ENCODE measurements at places on chromosomes 3 and 15.
A peak's percentile ranks its signal among the peaks of the same experiment; 100 is the strongest.

DNA sequence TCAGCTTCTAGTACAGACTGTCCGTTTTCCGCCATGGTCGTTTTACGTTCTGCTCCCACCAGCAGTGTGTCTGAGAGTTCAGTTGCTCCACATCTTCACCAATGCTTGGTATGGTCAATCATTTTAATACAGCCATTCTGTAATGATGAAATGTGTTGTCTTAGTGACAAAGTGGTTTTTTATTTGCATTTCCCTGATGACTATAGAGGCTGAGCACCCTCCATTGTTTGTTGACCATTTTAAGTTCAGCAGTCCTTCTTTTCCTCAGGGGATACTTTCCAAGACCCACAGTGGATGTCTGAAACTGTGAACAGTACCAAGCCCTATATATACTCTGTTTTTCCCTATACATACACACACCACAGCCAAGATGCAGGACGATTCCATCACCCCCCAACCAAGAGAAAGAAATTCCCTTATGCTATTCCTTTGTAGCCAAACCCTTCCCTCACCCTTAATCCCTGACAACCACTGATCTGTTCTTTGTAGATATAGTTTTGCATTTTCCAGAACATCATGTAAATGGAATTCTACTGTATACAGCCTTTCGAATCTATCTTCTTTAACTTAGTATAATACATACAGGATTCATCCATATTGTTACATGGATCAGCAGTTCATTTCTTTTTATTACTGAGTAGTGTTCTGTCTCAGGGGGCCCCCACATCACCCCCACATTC lies 55.9 kb downstream of the C3orf20 start:
- DNase-seq: no peak

- no peak for DNase-seq
These were observed 123.7 kb upstream of the CLSTN2 start for GRCh38 chr3:139811331-139811730.

DNA sequence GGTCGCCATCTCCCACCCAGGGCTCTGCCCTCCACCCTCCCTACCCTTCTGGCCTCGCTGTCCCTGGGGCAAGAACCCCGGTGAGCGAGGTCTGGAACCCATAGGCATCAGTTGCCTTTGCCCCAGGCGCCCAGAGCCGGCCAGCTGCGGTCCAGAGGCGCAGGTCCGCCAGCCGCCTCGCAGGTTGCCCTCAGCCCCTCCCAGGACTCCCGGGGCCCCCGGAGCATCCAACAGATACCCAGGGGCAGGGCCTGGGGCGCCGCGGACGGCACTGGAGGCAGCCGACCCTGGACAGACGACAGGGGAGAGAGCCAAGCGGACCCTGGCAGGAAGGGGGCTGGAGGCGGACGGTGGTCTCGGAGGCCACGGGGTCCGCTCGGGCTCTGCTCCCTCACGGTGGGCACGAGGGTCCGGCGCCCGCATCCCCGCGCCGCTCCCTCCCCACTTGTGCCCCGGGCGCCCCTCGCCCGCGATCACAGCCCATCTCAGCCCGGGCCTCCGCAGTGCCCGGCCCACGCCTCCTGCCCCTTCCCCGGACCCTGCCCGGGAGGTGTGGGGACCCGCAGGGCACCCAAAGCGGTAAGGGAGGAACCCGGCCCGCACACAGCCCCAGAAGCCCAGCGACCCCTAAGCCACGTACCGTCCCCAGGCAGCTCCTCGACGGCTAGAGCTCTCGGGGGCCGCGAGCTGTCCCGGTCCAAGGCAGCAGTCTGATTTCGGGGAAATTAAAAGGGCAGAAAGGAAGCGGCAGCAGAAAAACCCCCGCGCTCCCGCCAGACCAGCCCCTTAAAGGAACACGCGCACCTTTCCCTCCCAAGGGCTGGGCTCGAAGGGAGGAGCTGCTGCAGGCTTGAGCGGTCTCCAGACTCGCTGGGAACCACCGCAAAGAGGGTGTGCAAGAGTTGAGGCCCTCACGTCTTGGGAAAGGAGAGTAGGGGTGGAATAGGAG lies at the start of gene HAPLN3:
HAPLN3 (minus strand) TSS at position 726 of the 949 bp plus-strand sequence. CDS start 8,246 bp downstream, outside the sequence.
- no peak for DNase-seq

DNA sequence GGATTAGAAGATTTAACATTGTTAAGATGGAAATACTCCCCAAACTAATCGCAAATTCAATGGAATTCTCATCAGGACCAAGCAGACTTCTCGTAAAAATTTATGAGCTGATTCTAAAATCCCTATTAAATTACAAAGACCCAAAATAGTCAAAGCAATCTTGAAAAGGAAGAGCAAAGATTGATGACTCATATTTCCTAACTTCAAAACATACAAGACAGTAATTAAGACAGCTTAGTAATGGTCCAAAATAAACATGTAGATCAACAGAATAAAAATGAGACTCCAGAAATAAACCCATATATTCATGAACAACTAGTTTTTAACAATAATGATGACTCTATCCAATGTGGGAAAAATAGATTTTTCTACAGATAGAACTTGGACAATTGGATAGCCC lies 148.7 kb downstream of the SI start:
- no peak for DNase-seq

DNA sequence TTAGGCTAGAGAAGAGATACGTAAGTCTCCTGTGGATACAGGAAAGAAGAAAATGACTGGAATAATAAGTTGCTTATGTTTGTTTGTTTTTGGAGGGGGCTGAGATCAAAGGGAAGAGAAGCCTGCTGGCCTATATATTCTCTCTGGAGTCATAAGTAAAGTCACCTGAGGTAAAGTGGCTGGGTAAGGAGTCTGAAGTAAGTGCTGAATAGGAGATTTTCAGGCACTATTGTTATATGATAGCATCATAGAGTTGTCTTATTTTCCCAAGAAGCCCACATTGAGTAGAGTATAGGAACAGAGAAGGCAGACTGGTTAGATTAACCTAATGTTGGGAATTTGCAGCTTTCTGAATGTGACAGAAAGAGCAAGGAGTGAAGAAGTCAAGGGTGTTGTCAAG lies 10.7 kb downstream of the TBC1D23 start:
- DNase-seq: no peak

DNA sequence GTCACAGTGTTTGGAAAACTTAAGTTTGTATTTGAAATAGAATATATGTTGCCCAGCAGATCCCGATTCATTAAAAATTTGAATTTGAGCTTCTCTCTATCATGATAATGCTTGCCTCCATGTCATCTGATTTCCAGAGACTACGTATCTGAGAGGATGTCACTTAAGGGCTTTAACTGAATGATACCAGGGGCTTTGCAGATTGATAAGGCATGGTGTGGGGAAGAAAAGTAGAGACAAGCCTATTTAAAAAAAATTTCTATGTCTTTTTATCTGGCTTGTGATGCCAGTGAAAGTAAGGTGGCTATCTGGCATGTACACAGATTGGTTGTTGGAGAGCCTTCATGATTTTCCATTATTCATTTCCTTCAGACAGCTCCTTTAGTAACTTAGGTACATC lies 72.7 kb downstream of the UBE2E2 start:
- no peak for DNase-seq

DNA sequence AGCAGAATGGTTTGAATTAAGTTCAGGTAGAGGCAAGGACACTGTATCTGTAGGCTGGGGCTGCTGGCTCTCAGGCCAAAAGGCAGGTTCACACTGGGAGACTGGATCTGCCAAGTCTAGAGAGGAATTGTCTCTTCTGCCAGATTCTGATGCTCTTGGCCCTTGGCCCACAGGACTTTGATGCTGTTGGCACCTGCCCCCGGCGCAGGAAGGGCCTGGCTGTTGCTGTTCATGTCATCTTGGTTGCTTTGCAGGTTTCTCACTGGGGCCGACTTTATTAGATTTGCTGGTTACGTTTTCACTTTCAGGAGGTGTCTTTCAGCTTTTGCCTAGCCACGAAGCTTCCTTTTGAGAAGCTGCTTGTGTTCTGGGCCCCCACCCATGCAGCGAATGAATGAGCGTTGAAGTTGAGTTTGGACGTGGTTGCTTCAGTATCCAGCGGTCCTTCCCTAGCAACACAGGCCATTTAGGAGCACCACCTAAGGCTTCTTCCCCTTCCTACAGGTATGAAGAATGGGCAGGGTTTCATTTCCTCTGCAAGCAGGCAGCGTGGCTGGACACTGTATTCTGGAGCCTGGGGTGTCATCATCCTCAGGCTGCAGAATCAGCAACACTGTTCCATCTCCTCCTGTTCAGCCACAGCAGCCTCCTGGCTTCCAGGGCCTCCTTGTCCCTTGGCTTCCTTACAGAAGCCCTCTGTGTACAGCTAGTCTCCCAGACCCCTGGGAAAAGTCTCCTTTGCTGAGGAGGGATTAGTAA lies 65.6 kb upstream of the PRR23C start:
- DNase-seq: no peak

GRCh38 chr3:9402410-9403228 lies 5.2 kb downstream of the SETD5 start:
- DNase-seq: no peak

GRCh38 chr15:82875411-82876003 lies 66.1 kb downstream of the WHAMM start:
- DNase-seq: no peak

GRCh38 chr15:43903864-43904290 lies 77.1 kb downstream of the WDR76 start:
- DNase-seq: peak; percentile 37

DNA sequence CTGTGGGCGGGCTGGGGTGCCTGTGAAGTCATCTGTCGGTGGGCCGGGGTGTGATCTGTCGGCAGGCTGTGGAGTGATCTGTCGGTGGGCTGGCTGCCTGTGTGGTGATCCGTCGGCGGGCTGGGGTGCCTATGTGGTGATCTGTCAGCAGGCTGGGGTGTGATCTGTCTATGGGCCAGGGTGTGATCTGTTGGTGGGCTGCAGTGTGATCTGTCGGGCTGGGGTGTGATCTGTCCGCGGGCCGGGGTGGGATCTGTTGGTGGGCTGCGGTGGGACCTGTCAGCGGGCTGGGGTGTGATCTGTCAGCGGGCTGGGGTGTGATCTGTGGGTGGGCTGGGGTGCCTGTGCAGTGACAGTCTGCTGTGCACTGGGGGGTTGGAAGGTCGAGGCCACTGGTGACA lies 204.5 kb downstream of the XXYLT1 start:
- no peak for DNase-seq

GRCh38 chr15:85618956-85619491 lies 175.7 kb downstream of the KLHL25 start:
- peak; percentile 63 for DNase-seq

DNA sequence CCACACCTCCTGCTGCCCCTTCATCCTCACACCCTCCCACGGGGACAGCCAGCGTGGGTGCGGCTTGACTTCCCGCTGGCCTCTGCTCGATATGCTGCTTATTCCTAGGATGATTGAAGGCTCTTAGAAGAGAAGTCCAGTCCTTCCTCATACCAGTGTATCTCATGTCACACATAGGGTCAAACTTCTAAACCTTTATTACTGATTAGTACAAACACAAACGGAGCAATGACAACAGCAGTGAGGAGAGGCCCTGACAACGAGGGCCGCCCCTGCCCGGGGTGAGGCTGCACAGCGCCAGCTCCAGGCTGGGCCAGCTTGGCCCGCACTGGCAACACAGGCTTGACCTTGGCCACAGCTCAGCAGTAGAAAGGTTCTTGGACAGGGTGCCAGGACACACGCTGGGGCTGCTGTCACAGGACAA lies 3.7 kb downstream of the CIB1 start:
- DNase-seq: no peak

GRCh38 chr15:98384328-98385029 lies 263.9 kb upstream of the IGF1R start:
- no peak for DNase-seq

GRCh38 chr3:23490459-23490858 lies 287.3 kb downstream of the UBE2E2 start:
- no peak for DNase-seq

DNA sequence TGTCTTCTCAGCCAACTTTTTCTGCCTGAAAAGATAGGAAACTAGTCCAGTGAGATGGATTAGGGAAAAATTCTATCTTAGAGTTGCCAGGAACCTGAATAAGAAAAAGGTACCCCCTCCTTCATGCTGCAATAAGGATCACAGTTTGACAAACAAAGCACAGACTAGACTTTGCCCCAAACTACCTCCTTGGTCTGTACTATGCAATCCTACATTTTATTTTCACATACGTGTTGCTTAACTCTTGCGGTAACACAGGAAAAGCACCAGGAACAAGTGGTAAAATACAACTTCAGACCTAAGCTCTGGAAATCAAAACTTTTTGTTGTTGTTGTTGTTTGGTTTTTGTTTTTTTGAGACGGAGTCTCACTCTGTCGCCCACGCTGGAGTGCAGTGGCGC lies 11.3 kb upstream of the IL12A start:
- no peak for DNase-seq

DNA sequence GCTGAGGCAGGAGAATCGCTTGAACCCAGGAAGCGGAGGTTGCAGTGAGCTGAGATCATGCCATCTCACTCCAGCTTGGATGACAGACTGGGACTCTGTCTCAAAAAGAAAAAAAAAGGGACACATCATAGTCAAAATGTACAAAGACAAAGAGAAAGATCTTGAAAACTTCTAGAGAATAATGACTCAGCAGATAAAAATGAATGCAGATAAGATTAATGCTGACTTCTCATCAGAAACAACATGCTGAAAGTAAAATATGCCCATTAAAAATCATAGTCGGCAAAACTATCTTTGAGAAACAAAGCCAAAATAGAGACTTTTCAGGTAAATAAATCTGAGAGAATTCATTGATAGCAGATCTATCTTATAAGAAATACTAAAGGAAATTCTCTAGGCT lies 271.1 kb upstream of the GPR149 start:
- no peak for DNase-seq

- DNase-seq: no peak
These were observed 21.5 kb upstream of the MORF4L1 start for GRCh38 chr15:78850941-78851755.

DNA sequence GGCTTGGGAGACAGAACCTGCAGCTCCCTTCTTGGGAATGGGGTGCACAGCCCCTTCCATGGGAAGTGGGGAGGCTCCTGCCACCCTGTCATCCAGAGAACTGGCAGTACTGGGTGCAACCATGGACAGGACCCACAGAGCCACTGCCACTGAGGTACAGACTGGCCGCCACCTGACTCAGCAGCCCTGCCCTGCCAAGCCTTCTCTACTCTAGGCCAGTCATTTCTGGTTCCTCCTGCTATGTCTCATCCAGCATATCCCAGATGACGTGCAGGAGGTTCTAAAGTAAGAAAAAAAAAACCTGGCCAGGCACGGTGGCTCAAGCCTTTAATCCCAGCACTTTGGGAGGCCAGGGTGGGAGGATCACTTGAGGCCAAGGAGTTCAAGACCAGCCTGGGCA lies 76.9 kb upstream of the RPL32 start:
- DNase-seq: no peak

GRCh38 chr3:55484801-55485791 lies 2.0 kb downstream of the WNT5A start:
- peak; percentile 14 for DNase-seq

DNA sequence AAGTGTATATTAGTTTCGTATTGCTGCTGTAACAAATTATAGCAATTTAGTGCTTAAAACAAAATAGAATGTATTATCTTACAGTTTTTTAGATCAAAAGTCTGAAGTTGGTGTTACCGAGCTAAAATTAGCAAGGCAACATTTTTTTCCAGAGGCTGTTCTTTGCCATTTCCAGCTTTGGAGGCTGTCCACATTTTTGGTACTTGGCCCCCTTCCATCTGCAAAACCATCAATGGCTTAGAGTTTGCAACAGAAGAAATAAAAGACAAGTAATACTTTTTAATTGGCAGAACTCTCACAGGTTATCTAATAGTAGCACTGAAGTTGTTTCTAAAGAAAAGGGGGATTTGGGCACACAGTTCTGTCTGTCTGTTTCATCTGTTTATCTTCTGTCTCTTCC lies 1248.5 kb downstream of the ROBO1 start:
- DNase-seq: no peak

All from HL-60 (cell line).